Esophagus squamous epithelium (tissue), 5 donors: ENCODE measurements at places on chromosomes 11 and 22. TPM values are rescaled to one million over a fixed set of nuclear protein-coding genes. Genes with fewer than 3 reads are reported as not detected.

Gene CHRM1
- total RNA-seq: not detected

Gene OR10AG1
- not detected for total RNA-seq

Gene CAVIN3
- total RNA-seq: 31.7 TPM

Gene SOX6
- total RNA-seq: 7.8 TPM

Gene CLMP
- 9.8 TPM for total RNA-seq

Gene PRG3
- total RNA-seq: not detected

Gene RFPL2
- not detected for total RNA-seq

- no peak for DNase-seq
Measured at GRCh38 chr22:25726241-25726640, 15.7 kb upstream of the MYO18B start.

DNA sequence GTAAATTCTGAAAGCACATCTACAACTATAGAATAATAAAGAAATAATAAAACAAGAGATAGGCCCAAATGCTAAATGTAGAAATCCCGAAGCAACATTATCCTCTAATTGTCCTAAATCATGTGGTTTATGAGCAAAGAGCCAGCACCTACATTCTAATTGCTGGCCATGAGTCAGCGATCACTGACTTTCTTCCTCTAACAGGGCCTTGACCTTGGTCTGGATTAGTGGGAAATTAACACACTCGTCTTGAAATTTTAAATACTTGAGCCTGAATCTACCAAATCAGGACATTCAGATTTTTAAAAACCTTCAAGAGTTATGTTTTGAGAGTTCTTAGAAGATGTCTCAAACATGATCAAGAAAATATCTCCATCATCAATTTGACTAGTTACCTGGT, 727.6 kb downstream of the METTL15 start:
- DNase-seq: no peak

GRCh38 chr11:96001037-96001436, 77.1 kb upstream of the MTMR2 start:
- DNase-seq: no peak

DNA sequence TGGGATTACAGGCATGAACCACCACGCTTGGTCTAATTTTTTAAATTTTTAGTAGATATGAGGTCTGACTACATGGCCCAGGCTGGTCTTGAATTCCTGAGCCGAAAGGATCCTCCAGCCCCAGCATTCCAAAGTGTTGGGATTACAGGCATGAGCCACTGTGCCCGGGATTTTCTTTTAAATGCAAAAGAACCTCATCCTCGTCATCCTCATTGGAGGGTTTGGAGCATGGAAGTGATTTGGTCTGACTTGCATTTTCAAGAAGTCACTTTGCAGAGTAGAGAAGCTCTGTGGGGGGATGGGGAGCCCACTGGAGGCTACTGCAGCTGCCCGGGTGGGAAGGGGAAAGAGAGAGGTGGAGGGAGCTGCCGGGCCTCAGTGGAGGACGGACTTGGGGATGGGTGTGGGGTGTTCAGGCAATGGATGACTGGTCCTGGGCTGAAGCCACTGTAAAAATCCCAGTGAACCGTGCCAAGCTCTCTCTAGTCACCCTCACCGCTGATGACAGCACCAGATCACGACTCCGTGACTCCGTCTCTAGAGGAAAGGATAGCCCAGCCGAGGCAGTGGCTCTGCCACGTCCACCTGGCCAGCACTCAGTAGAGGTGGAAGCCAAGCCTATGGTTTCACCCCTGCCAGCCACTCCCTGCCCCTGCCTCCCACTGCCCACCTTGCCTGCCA, 32.8 kb upstream of the SLC22A12 start:
- no peak for DNase-seq

DNA sequence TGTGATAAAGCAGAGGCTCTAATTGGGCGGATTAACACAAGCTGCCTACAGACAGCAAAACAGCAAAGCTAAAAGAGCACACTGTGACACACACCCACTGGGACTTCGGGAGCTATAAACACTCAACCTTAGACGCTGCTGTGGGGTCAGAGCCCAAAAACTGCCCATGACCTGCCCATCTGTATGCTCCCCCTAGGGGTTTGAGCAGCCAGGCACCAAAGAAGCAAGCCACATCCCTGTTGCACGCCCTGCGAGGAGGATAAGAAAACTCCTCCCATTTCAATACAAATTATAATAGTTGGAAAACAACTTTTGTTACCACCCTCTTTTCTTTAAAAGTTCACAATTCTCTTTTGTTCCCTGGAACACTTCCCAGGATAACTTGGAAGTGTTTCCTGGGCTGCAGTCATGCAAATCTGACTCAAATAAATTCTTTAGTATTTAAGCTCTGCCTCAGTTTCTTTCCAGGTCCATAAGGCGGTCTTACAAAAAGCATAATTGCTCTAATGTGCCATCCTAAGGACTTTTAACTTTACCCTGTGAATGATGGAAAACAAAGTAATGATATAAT, 86.4 kb downstream of the DLG2 start:
- DNase-seq: no peak

GRCh38 chr11:123640677-123641494, 13.5 kb downstream of the SCN3B start:
- DNase-seq: no peak

DNA sequence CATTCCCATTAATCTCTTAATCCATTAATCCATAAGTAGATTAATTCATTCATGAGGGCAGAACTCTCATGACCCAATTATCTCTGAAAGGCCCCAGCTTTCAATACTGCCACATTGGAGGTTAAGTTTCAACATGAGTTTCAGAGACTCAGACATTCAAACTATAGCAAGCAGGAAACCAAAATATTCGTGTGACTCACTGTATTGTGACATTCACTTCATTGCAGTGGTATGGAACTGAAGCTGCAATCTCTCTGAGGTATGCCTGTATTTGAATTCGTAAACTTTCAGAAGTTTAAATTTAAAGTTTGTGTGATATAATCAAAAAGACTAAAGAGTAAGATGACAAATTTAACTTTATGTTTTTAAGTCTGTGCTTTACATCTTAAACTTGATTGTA, 2.9 kb upstream of the OR52J3 start:
- no peak for DNase-seq

- DNase-seq: no peak
Measured at GRCh38 chr11:127242676-127243075, 242.1 kb upstream of the KIRREL3 start.

DNA sequence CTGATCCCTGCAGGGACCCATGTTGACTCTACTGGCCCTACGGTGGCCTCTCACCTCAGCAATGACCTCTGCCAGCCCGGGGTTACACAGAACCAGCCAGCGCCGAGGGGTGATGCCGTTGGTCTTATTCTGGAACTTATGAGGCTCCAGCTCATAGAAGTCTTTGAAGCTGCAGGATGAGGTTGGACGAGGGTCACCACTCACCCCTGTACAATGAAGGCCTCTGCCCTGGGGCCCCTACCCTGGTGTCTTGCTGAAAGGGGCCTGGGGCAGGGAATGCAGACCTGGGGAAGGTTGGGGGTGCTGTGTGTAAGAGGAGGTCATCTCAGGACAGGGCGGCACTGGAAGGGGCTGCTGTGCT, 6.8 kb downstream of the PYGM start:
- no peak for DNase-seq

DNA sequence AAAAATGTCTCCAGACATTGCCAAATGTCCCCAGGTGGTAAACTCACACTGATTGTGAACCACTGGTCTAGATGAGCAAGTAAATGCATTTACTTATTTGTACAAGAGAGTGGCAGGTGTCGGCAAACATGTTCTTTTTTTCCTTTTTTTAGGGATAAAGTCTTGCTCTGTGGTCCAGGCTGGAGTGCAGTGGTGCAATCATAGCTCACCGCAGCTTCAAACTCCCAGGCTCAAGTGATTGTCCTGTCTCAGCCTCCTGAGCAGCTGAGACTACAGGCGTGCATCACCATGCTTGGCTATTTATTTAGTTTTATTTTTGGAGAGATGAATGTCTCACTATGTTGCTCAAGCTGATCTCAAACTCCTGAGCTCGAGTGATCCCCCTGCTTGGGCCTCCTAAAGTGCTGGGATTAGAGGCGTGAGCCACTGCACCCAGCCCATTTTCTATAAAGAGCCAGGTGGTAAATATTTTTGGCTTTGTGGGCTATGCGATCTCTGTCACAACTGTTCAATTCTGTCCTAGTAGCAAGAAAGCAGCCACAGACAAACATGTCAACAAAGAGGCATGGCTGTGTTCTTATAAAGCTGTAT, 1.4 kb downstream of the VPREB1 start:
- no peak for DNase-seq

DNA sequence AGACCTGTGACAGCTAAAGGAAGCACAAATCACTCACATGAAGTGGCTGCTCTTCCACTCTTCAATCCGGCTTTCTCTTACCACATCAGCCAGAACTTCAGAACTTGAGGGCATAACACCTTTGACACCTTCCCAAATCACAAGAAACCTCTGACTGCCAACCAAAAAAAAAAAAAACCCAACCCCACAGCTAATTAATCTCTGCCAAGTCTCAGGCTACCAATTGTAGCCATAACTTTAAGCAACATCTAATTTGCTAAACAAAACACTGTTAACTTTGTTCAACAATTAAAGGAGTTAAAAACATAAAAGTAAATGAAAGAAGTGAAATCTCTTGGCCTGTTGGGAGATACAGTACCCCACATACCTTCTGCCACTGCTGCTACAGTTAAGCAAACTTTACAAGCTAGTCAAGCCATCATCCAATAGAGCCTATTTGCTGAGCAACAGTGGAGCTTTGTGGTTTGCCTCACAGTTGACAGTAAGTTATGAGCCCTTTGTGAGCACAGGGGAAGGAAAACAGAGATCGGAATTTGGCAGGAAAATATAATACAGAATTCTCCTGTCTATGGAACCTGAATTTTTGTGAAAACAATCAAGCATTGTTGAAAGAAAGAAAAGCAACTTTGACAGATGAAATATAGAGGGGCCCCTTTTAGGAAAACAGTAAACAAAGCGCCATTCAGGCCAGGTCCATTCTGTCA, at the start of gene SOX6:
SOX6 (minus strand) TSS at position 490 of the 704 bp plus-strand sequence. CDS start 15,298 bp downstream, outside the sequence.
- no peak for DNase-seq

DNA sequence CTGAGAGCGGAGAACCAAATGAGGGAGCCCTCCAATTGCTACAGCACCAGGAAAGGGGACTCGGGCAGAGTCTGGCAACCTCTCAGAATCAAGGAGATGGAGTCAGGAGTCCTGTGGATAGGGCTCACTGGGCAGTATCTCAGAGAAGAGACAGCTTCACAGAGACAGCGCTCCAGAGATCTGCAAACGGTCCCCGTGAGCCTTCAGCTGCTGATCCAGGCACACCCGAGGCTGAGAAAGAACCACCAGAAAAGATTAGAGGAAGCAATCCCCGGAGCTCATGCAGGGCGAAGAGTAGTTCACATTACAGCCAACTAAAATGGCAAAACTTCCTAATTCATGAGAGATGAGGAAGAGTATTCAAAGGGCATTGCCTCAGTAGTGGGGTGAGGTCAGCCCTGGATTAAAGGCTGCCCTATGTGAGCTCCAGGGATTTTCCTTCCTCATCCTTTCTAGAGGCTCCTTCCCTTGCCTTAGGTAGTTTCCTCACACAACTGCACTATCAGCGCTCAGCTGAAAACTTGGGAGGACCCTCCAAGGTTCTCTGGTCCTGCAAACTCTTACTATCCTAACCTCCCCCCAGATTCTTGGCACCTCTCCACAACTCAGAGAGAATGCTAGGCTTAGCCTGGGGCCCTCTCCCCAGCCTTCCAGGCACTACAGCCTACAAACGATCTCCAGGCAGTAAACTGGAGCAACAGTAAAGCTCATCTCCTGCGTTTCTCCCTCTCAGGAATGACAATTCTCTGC, 23.7 kb downstream of the SCN4B start:
- no peak for DNase-seq

- DNase-seq: no peak
Measured at GRCh38 chr11:61907871-61908729, 9.3 kb downstream of the RAB3IL1 start.

GRCh38 chr11:36339888-36340287, 43.8 kb downstream of the PRR5L start:
- DNase-seq: no peak

DNA sequence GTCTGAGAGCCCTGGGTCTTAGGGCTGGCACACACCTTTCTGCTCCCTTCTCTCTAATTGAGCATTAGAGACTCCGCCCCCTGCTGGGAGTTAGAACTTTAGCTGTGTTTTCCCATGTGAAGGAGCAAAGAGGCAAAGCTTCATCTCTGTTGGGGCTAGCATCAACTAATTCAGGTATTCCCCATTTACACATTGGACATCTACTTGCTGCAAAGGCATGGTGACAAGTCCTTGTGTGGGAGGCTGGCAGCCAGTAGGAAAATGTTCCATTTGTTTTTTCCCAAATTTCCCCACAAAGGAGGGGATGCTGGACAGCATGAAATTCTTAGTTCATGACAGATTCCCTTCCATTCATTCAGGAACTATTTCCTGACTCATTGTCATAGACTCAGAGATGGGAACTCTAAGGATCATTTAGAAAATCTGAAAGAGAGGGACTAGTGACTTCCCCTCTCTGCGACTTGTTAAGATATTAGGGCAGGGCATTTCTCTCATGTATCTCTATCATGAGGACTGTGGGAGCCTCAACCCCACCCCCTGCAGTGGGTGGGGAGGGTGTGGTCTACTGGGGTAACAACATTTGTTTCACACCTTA, 3.6 kb downstream of the CD44 start:
- DNase-seq: no peak

DNA sequence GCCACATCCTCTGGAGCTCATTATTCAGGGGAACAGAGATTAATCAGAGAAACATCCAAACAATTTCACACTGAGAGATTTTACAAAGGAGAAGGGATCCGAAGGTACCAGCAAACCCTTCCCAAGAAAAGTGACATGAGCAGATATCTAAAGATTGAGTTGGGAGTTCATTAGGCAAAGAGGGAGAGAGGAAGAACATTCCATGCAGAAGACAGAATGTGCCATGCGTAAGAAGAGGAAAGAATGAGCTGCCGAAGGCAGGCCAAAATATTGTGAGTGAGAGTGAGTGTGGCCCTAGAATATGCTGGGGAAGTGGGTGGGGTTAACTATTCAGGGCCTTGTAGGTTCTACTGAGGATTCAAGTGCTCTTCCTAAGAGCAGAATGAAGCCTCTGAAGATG, 50.0 kb upstream of the LYVE1 start:
- no peak for DNase-seq

DNA sequence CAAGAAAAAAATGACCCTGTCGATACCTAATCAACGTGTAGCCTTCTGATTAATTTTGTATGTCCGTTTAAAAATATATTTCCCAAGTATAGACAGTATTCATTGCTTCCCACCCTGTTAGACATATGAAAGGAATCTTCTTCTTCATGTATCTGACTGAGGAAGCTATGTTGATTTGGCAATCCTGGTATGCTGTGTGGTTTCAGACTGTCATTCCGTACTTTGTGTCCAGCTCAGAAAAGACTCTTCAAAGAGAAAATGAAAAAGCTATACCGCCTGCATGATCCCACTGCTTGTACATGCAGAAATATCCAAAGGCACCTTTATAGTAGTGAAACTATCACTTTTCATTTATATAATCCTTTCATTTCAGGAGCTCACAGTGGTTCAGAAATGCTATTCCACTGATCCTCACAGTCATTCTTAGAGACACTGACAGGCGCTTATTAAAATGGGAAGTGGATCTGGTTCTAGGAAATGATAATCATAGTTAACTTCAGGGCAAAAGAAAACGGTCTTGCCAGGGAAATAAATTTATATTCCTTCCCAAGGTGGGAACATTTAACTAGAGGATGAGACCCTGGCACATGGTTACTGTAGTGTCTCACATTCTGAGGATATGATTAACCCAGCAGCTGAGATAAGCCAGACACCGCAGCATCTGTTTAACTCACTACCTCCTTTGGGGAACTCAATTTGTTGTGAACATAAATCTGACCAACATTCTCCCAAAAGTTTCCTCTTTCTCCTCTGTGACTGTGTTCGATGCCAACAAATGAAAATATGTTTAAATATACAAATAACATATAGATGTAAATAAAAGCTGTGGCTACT, 599.2 kb upstream of the LUZP2 start:
- DNase-seq: no peak
